ENCODE measurements at places on chromosomes 1 and 21.

- peak; percentile 37 for DNase-seq
Measured at GRCh38 chr1:2300004-2300771, 72.1 kb downstream of the SKI start.

DNA sequence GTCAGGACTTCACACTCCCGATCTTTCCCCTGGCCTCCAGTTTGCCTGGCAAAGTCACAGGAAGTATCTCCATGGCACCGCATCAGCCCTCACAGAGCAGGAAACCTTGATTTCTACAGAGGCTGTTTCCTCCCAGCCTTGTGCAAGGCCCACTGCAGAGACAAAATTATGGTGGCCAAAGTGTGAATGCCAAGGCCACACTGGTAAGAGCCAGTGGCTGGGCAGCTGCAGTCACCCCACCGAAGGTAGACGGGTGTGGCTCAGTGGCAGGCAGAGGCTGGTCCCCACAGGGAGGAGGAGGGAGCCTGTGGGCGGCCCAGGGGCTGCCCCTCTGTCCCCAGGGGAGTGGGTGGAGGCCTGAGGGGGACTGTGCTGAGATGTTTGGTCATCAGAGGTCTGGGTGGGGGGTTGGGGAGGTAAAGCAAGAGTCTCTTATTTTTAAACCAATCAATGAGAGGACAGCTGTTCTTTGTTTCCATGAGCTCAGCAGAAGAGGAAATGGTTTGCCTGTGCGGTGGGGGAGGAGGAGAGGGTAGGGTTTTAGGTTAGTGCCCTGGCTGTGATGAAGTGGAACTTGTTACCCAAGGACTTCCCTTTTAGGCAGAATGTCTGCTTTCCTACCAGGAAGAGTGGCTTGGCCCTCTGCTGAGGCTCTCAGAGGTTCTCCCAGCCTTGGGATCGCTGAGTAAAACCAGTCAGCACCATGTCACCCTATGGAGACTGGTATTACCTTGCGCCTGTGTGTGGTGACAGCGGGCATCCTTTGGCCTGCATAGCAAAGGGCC, 18.0 kb upstream of the BTG2 start:
- no peak for DNase-seq

GRCh38 chr1:194209920-194210319, 1023.5 kb upstream of the B3GALT2 start:
- DNase-seq: no peak

DNA sequence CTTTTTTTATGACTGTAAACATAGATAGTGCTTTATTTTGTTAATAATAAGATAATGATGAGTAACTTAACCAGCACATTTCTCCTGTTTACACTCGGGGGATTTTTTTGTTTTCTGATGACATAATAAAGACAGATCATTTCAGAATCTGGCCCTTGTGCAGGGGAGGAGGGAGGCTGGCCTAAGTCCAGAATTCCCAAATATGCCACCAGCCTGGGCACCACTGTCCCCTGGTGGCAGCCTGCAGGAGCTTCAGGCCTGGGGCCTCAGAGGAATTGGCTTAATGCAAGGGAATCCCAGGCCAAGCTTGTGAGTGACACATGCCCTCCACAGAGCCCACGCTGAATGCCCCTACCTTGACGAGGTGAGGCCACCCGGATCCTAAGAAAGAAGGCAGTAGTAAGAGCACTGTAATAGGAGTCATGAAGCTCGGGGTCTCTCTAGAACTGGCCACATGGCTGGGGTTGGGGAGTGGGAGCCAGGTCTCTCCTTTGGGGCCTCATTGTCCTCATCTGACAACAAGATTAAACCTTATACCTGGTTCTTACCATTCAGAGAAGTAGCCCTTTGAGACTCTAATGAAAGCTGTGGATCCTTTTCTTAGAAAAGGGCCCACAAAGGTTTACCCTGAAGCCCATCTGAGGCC, 24.1 kb downstream of the ETNK2 start:
- DNase-seq: no peak

GRCh38 chr1:10522322-10522860, 47.6 kb downstream of the PEX14 start:
- DNase-seq: no peak

DNA sequence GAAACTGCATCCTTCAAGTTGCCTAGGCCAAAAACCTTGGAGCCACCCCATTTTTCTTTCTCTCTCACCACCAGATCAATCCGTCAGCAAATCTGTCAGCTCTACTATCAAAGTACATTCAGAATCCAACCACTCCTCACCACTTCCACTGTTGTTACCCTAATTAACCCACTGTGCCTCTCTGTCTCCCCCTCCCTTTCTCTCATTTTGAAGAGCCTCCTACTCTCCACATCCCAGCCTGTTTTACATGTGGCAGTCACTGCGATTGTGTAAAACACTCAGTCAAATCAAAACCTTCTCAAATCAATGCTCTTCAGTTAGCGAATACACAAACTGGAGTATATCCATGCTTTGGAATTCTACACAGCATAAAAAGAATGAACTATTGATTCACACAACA, 33.1 kb downstream of the ZNF684 start:
- DNase-seq: no peak

DNA sequence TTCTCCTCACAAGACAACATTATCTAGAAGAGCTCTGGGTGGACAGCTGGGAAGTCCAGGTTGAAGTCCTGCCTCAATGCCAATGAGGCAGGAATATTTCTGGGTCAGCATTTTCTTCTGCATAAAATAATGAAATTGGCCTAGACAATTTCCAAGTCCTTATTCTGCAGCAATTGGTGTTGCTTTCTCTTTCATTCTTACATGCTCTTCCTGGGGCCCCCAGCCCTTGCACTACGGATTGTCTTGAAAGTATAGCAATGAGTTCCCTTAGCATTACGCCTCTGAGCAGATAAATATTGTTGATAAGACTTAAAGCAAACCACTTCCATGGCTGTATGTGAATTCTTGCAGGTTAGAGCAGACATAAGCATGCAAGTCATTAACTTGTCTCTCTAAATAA, 188.5 kb downstream of the TGFBR3 start:
- no peak for DNase-seq

- no peak for DNase-seq
Measured at GRCh38 chr1:34078383-34078782, 86.6 kb downstream of the CSMD2 start.

GRCh38 chr1:92958203-92958970, 2.9 kb downstream of the DIPK1A start:
- no peak for DNase-seq

DNA sequence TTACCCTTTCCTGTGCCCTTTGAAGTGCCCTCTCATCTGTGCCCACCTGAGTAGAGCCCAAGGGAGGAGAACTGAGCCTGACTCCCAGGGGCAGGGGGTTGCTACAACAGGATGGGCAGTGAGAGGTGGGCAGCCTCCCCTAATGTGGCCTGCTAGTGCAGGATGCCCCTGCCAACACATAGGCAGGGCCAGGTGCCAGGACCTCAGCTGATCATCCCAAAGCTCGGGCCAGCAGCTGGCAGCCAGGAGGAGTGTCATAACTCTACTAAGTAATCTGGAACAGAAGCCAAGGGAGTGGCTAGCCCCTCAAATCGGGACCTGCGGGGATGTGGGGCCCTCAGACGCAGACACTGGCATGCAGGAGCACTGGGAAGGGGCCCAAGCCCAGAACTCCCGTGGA, 208.8 kb upstream of the RAB4A start:
- no peak for DNase-seq

DNA sequence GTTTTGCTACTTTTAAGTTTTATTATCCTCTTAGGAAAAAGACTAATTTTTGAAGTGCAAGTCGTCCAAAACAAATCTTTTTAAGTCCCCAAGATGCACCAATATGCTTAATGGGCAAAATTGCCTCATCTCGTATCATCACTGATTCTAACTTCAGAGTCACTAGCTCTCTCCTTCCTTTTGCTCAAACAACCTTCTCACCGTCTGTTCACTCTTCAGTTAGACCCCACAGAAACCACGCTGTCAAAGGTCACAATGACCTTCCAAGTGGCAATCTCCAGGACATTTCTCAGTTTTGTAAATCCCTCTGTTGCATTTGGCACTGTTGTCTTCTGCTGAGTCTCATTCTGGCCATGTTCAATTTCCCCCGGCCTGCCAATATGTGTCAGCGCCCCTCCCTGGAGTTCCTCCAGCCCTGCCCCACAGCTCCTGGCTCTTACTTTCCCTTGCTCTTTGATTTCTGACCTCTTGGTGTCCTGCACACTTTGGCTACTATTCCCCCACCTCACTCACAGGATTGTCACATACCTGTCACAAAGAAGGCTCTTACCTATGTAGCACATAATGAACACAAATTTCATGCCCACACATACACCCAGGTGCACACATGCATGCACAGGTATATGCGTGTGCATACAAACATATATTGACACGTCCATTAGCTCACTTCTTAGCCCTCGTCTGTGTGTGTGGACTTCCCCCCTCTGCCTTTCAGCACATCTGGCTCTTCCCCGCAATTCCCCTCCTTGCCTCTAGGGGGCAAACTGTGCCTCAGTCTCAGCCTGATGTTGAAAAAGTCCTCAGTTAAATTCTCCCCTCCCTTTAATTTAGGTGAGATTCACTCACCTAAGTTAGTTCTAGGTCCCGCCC, 354.0 kb upstream of the DUSP10 start:
- peak; percentile 46 for DNase-seq

DNA sequence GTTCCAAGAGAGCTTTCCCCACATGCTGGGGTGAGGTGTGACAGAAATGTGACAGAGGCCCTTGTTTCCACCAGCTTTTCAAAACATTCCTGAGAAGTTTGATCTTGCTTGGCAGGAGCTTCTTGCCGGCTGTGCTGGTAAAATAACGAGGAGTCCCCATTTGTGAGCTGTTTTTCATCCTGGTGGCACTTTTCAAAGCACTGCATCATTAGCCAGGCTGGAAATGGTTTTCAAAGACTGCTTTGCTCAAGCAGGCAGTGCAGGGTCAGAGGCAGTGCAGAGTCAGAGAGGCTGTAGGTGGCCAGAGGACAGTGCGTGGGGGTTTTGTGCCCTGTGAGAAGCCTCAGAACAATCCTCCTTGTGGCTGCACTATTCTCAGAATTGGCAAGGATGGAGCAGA, 75.8 kb upstream of the KCNA3 start:
- no peak for DNase-seq

GRCh38 chr1:61506944-61507500, 217.9 kb downstream of the TM2D1 start:
- DNase-seq: no peak

DNA sequence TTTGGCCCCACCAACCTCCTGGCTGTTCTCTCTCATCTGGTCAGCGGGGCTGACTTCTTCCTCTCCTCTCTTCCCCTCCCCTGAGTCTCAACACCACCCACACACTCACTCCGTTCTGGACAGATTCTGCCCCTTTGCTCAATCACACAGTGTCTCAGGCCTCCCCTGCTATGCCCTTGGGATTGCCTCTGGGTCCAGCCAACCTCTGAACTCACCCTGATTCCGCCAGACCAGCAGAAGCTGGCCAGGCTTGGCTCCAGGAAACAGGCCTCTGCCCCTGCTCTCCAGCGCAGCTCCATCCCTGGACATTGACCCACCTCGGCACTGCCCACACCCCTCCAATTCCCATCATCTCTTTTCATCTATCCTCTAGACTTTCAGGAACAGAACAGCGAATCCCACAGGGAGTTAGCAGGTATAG, 22.1 kb downstream of the AHDC1 start:
- DNase-seq: no peak

DNA sequence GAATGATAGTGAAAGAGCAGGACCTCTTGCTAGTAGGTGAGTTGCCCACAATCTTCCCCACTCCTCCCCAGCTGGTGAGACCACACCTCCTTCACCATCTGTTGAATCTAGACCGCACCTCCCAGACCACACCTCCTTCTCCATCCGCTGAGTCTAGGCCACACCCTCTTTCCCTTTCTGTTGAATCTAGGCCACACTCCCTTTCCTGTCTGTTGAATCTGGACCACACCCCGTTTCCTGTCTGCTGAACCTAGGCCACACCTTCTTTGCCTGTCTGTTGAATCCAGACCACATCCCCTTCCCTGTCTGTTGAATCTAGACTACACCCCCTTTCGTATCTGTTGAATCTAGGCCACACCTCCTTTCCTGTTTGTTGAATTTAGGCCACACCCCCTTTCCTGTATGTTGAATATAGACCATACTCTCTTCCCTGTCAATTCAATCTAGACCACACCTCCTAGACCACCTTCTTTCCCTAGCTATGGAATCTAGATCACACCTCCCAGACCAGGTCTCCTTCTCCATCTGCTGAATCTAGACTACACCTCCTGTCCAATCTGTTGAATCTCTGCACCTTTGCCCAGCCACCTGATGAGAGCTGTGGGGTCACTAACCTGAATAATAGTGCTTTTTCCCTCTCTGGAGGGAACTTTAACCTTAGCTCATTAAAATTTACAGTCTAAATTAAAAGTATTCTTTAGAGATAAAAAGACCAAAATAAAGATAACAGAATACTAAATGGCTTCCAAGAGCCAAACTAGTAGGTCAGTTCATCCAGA, 116.3 kb downstream of the DAB1 start:
- DNase-seq: no peak

GRCh38 chr21:27464648-27465047, 497.8 kb upstream of the ADAMTS5 start:
- no peak for DNase-seq

GRCh38 chr1:77281491-77282186, at the start of gene AK5:
Gene AK5 (plus strand): TSS chr1:77282019. CDS start chr1:77282314, 295 bp downstream.
- no peak for DNase-seq

GRCh38 chr1:93584261-93585003, 97.2 kb downstream of the BCAR3 start:
- DNase-seq: no peak

GRCh38 chr1:173669491-173669941, at the start of gene ANKRD45:
Gene ANKRD45 (minus strand): TSS chr1:173669851. CDS start chr1:173659418, 10,433 bp downstream.
- DNase-seq: no peak

- no peak for DNase-seq
Measured at GRCh38 chr1:204286315-204286714, 72.5 kb upstream of the GOLT1A start.

DNA sequence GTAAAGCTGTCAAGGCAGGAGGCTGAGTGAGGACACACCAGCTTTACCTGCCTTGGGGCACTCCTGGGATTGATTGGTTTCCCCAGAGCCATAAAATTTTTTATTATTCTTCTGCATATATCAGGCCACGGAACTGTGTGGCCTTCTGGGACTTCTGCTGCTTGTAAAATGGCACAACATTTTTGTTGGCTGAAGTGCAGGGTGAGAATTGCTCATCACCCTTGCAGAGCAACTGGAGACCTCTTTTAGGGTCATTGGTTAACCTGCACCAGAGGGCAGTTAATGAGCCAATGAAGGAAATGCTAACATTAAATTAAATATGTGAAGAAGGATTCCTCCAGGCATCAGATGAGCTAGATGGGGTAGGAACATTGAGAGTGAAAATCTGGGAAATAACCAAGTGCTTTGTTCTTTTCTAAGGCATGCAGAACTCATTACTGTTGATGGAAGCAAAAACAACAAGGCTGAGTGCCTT, 87.7 kb downstream of the LTN1 start:
- no peak for DNase-seq

All from stimulated activated CD4-positive, alpha-beta T cell treated with anti-CD3 and anti-CD28 coated beads, Interleukin-1b, Interleukin-23, amount 100 ng/mL, for 1 hour (primary cell).